Esophagus mucosa (tissue), 1 donor: ENCODE measurements at places on chromosomes 6 and 20.

DNA sequence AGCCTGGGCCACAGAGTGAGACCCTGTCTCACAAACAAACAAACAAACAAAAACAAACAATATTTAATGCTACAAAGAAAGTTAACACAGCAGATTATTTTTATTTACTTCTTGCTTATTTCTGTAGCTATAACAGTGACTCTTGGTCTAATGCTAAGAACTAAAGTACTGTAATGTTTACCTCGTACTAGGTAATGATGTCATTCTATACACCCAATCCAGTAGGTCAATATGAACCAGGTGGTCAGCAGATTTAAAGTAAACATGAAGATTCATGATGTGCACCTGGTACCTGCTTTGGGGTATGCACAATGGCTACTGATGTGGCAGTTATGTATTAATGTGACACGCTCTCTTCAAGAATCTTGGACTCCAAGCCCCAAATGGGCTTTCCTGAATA is 36.6 kb upstream of the CARMIL1 start:
- ATAC-seq, result no peak

DNA sequence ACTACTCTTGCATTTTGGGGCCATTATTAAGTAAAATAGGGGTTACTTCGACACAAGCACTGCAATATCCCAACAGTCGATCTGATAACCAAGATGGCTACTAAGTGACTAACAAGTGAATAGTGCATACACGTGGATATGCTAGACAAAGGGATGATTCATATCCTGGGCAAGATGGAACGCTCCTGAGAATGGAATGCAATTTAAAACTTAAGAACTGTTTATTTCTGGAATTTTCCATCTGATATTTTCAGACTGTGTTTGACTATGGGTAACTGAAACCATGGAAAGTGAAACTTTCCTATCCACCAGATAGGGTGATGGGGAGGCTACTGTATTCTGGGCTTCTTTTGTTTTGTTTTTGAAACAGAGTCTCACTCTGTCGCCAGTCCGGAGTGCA is 66.5 kb downstream of the ILRUN start:
- ATAC-seq, result peak; percentile 92

DNA sequence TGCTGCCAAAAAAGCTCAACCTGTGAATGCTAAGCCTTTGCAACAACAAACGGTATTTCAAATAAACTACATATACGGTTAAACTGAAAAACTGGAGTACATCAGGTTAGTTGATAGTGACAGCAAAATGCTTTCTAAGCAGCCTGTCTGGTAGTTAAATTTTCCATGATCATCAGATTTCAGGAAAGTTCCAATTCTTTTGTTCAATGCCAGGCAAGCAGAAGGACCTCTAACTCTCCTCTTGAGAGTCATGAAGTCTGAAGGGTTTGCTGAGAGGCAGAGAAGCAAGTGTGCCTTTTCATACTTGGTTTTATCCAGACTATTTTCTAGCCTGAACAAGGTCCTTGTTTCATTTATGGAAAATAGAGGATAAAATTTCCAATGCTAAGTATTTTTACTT is 4.5 kb downstream of the FLRT3 start:
- ATAC-seq, result no peak

DNA sequence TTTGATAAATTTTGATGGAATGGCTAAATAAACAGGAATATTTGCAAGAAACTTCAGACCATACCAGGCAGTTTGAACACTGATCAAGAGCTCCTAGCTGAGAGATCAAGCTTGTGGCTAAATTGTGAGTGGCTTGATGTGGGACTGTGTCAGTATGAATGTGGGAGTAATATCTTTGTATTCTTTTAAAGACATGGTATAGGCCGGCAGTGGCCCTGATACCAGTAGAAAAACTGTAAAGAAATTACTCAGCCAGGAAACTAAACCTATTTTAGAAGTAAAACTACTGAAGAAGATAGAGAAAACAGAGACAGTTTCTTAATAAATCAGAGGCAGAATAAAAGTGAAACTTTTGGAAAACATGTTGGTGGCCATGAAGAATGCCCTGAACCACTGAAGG is 608.4 kb upstream of the SYNCRIP start:
- no peak for ATAC-seq

DNA sequence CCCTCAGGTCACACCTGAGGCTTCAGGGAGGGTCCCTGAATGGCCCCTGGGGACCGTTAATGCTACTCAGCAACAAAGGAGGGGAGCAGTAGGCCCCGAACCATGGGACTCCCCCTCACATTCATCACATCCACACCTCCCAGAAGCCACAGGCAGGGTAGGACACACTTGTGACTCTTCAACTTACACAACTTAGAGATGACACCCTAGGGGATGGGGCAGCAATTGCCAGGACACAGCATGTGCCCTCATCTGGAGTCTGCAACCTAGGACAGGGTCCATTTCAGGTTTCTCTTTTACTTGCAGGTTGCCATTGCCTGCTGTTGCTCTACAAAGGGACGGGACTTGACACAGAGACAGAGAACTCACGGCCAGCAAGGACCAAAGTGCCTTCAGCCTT is 770 bp downstream of the ULBP3 start:
- ATAC-seq, result no peak

DNA sequence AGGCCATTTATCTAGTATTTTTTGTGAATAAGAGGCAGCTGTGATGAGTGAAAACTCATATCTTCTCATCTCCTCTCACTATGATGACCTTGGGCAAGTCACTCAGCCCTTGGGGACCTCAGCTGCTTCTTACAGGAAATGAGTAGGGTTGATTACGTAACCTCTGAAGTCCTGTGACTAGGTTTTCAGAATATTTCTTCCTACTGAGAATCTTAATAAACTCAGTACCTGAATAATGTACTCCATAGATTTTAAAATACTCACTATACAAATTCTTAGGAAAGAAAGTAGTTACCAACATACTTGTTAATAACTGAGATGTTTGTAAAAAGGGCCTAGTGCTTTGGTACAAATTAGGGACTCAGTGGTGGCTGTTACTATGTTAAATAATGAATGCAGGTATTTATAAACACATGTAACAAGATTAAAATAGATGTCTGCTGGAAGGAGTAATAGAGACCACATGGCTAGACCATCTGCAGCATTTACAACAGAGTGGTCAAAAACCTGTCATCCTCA is 60.9 kb downstream of the RPRD1B start:
- ATAC-seq, result peak; percentile 64

- ATAC-seq, result no peak
These were observed 2.3 kb downstream of the FAM184A start for GRCh38 chr6:119076173-119076572.

DNA sequence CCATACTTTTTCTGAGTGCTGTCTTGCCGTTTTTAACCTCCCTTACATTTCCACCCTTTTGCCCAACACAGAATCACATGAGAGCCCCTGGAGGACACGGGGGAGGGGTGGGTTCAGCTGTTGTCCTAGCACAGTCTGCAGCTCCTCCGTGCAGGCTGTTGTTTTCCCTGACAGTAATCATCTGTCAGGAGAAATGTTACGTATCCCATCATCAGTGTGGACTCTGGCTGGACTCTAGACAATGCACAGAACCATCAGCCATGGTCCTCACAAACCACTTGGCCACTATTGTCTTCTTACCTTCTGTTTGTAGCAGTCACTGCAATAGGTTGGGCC is 92.1 kb downstream of the RIN2 start:
- ATAC-seq, result no peak

DNA sequence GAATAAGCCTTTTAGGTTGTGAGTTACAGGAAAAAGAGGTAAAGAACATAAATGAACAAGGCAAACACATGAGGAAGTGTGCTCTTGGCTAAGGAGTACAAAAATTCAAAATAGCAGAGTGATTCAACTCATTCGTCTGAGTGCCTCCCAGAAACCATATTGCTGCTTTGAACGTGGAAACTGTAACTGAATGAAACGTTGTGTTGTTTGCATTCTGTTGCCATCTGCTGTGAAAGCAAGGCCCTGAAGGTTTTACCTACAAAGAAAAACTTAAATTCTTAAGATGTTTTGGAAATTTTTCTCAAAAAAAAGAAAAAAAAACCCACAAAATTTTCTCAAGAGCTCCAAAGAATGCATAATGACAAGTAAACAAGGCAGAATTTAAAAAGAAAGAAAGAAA is 375.4 kb upstream of the HS3ST5 start:
- no peak for ATAC-seq

DNA sequence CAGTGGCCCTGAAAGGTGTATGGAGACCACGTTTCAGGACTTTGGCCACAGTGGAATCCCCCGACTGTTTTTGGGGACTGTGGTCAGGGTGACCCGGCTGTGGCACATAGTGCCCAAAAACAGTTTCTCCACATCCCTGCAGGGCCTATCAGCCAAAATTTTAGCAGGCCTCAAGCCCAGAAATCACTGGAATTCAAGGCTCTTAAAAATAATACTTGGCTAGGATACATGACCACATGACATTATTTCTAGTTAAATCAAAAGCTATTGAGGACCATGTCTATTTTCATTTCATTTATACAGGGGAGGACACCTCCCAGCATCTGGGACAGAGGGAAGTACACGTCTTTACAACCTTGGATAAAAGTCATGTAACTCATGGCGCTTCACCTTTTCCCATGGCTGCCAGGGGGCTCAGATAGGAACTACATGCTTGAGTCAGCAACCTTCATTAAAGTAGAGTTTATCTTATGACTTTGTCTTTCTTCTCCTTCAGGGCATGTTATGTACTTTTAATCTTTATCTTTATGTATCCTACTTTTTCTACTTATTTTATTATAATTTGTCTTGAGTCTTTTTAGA is 70.8 kb upstream of the CD93 start:
- ATAC-seq, result no peak

GRCh38 chr20:58719258-58719657 is 26.7 kb downstream of the NPEPL1 start:
- no peak for ATAC-seq

DNA sequence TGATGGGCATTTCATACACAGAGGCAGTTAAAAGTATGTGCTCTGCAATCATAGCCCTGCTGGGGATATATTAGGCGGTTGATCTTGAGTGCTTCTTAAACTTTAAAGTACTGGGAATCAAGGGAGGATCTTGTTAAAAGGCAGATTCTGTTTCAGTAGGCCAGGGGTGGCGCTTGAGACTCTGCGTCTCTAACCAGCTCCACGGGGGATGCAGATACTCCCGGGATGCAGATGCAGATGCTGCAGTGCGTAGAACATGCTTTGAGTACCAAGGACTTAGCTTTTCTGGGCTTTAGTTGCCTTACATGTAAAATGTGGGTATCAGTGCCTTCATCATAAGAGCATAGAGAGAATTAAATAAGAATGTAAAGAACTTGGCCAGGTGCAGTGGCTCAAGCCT is 44.4 kb upstream of the ENPP5 start:
- ATAC-seq, result no peak

DNA sequence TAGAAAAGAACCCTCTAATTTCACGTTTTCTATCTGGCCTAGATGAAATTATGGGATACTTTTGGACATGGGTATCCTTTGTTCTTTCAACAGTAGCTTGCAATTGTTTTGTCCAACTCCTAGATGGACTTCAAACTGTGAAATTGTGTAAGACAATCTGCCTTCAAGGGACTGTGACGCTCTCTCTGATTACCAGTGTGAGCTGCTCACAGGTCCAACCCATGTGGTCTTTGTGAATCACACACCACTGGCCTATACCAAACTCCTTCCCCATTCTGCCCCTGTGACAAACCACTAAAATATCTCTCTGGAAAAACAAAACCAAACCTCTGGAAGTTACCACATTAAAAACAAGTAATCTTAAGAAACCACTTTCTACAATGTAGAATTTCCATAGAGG is 59.5 kb downstream of the NINL start:
- ATAC-seq, result peak; percentile 45

GRCh38 chr6:1757131-1757530 is 147.4 kb downstream of the FOXC1 start:
- no peak for ATAC-seq

DNA sequence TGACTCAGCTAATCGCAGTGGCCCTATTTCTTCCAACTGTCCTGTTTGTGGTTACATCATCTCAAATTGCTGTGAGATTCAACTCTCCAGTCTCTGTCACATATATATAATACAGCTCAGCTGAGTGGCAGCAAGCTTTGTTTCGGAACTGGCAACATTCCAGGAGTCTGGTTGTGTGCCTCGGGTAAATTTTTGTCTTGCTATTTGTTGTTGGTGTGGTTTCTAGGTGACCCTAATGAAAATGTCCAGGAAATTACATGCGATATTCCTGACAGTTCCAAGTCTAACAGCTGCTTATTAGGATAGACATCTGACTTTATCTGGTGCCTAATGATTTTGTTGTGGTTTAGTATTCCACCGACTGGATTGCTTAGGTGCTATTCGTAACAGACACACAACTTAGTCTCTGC is 581.8 kb downstream of the CD109 start:
- no peak for ATAC-seq

DNA sequence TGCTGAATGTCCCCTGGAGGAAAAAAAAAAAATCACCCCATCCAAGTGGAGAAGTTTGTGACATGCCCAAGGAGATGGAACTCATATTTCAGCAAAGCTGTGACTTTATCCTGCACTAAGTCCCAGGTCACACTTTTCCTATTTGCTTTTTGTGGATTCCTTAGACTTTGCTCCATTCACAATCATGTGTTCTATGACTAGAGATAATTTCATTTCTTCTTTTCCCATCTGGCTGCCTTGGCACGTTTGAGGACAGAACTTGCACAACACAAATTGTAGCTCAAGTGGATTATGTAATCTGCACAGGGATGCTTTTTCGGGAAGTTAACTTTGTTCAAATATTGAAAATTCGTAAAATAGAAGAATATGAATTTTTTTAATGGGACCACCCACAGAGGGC is 100.7 kb upstream of the PTPN1 start:
- ATAC-seq, result no peak

GRCh38 chr6:149990212-149990660 is 26.5 kb downstream of the ULBP1 start:
- ATAC-seq, result no peak

DNA sequence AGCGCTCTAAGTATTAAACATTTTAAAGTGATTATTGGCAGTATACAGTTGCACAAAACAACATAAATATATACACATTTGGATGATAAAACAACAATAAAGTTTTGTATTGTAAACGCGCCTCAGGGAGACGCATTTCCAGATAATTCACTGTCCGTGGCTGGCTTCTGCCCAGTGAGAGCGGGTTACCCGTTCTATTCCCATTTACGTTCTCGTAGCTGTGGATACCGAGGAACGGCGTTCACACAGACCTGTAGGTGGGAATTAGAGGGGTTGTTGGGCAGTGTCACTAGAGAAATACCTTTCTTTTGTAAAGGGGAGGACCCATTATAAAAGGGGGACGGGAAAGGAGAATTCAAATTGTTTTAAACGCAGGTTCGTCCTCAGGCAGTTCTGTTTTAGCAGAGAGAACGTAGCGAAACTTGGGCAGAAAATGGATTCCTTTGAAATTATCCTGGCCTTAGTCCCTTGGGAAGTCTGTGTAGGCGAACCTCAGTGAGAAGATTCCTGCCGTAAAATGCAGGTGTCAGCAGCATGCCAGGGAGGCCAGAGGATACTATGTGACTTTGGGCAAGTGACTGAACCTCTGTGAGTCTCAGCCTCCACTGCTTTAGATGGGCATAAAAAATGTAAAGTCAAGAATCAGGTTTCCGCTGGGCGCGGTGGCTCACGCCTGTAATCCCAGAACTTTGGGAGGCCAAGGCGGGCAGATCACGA is 756 bp downstream of the MTG2 start:
- ATAC-seq, result no peak

DNA sequence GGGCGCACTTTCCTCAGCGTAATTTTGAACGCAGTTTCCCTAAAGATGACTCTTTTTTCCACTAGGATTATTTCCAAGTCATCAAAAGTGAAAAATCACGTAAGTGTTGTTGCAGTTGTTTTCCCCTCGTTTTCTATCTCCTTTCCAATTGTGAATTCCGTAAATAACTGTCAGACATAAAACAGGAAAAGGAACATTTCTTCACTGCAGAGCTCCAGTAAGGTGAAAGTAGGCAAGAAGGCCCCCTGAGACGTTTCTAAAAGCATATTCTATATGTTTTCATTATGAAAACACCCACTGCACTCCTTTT is 17.8 kb downstream of the HIVEP2 start:
- ATAC-seq, result no peak
